Endothelial cell of umbilical vein (primary cell): ENCODE measurements at places on chromosomes 11 and 22. TPM values are rescaled to one million over a fixed set of nuclear protein-coding genes. Genes with fewer than 3 reads are reported as not detected.

- peak; percentile 78 for DNase-seq
Measured at GRCh38 chr11:86735451-86736290, 63.3 kb upstream of the ME3 start.

GRCh38 chr11:34627197-34627596 is 6.3 kb downstream of the EHF start:
- no peak for DNase-seq

DNA sequence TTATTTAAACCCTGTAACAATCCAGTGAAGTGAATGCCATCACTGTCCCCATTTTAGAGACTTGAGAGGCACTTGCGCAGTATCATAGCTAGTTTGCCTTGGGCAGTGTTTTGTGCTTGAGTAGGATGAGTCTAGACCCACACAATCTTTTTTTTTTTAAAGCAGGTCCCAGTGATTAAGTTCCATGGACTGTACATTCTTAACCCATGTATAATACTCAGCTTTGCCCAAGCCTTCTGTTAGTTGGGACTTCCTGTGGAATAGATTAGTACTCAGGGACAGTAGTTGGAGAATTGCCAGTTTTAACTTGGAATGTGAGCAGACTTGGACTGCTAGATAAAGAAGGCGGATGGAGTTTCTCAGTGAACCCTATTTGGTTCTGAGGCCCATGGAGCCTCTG is 108.6 kb upstream of the RASSF10 start:
- DNase-seq = peak; percentile 50

- DNase-seq = no peak
Measured at GRCh38 chr22:39856588-39856987, 37.0 kb downstream of the ENTHD1 start.

OR6T1 gene
- polyA plus RNA-seq = not detected in 2 replicates
